ENCODE measurements at places on chromosomes 4 and X.

GRCh38 chrX:143570782-143571181 lies 53.5 kb upstream of the SPANXN3 start:
- no peak for DNase-seq

- DNase-seq = no peak
Observed at GRCh38 chrX:130282151-130282550, 13.5 kb upstream of the ZNF280C start.

DNA sequence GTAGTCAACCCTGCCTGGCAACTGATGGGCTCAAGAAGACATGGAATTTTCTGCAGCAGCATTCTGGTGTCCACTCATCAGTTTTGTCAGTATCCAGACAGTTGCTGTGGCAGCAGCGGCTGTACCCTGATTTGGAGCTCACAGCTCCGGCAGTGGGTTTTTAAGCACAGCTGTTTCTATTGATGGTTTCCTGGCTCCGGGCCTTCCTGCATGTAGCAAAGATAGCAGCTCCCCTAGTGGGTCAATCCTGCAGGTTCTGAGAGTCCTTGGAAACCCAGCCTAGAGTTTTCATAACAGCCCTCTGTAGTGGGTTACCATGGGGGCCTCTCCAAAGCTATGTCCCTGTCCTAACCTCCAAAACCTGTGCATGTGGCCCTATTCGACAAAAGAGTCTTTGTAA lies 84.0 kb upstream of the ATP6AP2 start:
- DNase-seq = no peak

GRCh38 chr4:74649193-74649592 lies 145.1 kb downstream of the BTC start:
- no peak for DNase-seq

DNA sequence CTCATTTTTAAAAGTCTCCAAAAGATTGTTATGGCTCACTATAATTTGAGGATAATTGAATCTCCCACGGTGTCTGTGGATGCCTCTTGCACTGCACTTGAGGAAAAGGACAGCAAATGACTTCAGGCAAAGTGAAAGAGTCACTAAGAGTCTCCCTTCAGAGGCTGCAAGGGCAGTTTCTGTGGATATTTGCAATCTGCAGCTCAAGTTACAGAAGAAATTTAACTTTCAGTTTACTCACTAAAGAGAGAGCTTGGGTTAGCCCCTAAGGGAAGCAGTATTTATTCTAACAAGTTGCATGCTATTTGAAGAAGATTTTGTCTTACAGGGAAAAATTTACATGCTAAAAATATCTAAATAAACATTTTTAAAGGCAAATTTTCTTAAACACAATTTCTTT lies 912.0 kb upstream of the TENM3 start:
- DNase-seq = no peak

DNA sequence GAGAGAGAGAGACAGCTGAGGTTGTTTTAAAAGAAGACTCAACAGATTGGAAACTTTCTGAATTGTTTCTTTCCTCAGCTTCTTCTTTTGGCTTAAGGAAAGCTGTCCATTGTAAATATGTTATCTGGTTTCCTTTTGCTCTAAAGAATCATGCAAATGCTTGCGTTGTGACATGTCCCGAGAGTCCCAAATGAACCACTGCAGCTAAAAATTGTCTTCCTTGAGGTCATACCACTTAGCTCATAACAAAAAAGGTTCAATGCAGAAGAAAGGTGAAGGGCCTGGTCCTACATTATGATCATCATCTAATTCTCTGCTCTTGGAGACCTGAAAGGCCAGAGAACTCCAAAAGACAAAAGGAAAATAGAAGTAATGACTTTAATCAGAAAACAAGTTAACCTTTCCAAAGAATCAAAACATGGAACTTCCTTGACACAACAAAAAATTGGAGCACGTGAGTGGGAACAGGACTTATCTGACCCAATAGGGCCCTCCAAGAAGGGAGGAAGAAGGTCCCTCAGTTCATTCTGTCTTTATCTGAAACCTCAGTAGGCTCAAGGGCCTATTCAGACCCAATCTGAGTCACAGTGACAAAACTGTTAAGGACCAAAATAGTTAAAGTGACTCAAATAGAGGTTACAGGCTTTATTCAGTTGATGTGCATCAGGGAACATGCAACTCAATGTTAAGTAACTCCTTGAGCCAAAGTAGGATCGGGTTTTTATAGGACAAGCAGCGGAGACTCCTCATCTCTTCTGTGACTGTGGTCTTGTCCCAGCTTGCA lies 14.7 kb upstream of the VSIG1 start:
- no peak for DNase-seq

GRCh38 chr4:137156807-137157206 lies 375.5 kb downstream of the PCDH18 start:
- no peak for DNase-seq

- no peak for DNase-seq
Observed at GRCh38 chr4:156888762-156889161, 82.8 kb downstream of the PDGFC start.

DNA sequence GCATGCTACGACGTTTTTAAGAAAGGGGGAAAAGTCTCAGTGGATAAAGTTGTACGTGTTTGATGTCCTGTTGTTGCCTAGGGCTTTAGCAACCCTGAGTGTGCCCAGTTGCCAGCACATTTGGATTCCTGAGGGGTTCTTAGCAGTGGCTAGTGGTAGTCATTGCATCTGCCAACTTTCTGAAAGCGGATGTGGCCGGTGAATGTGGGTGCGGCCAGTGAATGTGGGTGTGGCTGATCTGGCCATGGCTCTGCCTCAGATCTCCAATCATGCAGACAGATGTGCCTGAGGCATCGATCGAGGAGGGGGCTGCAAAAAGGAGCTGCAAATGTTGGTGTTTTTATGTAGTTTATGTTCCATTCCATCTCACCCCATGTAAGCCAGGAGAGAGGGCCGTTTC lies 41.5 kb upstream of the FAT1 start:
- DNase-seq = no peak

- no peak for DNase-seq
Observed at GRCh38 chr4:55615008-55615407, 21.1 kb downstream of the NMU start.

DNA sequence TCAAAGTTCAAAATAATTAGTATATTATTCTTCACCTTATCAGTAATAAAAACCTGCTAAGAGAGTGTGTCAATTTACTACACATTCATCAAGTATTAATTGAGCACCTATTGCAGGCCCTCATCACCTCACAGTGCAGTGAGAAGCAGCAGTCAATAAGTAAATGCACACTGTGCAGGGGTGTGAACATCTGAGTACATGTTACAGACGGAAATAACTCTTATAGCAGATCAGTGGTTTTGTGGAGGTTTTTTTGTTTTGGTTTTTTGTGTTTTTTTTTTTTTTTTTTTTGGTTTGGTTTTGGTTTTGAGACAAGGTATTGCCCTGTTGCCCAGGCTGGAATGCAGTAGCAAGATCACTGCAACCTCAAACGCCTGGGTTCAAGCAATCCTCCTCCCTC lies 20.3 kb downstream of the KLF3 start:
- no peak for DNase-seq

GRCh38 chr4:148089624-148090023 lies 352.6 kb downstream of the NR3C2 start:
- DNase-seq = no peak

DNA sequence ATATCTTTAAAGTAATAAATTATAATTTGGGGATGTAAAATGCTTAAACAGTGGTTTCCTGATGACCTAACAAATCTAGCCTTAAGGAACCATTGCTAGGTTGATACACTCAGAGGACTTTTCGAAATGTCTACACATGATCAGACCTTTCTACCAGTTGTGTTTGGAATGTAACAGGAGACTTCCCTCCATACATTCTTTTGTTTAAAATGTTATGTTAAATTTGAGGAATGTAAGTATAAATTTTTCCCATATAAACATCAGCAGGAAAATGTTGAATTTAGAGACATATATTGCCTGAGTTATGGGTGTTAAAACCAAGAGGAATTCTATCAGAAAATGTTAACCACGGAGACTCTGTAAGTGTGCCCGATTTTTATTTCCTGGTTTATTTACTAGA lies 190.6 kb upstream of the SPRY1 start:
- no peak for DNase-seq

DNA sequence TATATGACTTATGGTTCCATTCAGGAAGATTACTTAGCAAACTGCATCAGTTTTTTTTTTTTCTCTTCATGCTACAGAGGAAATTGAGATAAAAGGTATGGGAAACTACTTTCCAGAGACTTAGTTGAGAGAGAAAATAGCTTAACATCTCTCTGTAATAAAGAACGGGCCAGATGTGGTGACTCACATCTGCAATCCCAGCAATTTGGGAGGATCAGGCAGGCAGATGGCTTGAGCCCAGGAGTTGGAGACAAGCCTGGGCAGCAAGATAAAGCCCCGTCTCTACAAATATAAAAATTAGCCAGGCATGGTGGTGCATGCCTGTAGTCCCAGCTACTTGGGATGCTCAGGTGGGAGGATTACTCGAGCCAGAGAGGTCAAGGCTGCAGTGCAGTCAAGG lies 271.2 kb upstream of the TENM3 start:
- no peak for DNase-seq

- DNase-seq = no peak
Observed at GRCh38 chr4:86106475-86106874, 253.4 kb downstream of the MAPK10 start.

- DNase-seq = no peak
Observed at GRCh38 chrX:115564243-115564642, 3.3 kb downstream of the PLS3 start.

- DNase-seq = no peak
Observed at GRCh38 chr4:114015444-114015899, 36.0 kb upstream of the ARSJ start.

GRCh38 chr4:38347251-38347650 lies 316.7 kb upstream of the KLF3 start:
- DNase-seq = no peak

DNA sequence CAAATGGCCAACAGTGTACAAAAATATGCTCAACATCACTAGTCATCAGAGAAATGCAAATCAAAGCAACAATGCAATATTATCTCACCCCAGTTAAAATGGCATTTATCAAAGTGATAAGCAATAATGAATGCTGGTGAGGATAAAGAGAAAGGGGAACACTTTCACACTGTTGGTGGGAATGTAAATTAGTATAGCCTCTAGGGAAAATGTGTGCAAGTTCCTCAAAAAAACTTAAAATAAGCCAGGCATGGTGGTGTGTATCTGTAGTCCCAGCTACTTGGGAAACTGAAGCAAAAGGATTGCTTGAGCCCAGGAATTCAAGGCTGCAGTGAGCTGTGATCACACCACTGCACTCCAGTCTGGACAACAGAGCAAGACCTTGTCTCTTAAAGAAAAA lies 572.1 kb downstream of the NLGN4X start:
- DNase-seq = no peak

- DNase-seq = no peak
Observed at GRCh38 chr4:159178979-159179969, 76.4 kb downstream of the RAPGEF2 start.

DNA sequence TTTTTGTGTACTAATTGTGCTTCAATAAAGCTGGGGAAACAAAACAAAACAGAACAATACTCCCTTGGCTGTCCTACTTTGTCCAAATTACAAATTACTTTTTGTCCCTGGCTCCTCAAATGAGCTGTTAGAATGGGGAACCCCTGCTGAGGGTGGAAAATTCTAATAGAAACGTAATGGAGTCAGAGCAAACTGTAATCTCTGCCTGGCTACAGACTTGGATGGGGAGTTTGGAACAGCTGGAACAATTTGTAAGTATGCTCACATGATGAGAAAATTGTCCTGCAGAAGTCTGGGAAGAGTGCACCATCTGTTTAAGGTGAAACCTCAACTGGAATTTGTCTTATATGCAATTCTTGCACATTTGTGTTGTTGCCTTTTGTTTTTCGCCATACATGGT lies 364.4 kb upstream of the CLNK start:
- DNase-seq = no peak

- no peak for DNase-seq
Observed at GRCh38 chr4:37994569-37994968, 34.4 kb downstream of the PTTG2 start.

DNA sequence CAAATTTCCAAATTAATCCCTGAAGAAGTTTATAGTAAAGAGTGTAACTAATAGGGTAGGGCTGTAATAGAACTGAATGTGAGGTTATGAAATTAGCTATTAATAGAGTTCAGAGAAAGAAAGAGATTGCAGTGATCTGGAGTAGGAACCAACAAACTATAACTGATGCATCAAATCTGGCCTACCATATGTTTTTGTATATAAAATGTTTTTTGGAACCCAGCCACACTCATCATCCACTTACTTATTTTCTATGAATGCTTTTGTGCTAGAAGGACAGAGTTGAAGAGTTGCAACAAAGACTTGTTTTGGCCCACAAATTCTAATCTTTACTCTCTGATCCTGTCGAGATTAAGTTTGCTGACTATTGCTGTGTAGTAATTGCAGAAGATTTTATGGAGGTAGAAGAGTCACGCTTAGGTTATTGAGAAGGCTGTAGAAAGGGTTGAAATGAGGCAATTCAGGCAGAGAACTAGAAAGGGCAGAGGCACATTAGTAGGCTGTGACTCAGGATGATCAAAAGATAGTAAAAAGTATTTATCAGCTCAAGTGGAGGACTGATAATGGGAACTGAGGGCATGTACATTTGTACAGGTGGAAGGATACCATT lies 298.7 kb upstream of the EMCN start:
- DNase-seq = no peak

DNA sequence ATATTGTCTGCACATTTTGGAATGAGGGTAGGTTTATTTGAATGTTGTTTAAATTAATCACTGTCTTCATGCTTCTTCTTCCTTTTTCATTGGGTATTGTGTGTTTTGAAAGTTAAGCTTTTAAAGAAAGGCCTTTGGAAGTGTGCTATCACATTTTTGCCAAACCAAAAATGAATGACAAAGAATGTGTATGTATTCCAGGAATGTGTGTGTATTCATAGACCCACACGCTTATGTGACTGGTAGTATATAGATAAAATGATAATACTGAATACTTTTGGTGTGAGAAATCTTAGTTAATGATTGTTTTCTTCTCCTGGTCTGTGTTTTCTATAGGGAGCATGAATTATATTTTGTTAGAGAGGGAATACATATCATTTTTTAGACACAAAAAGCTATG lies 404.4 kb downstream of the TLL1 start:
- no peak for DNase-seq

GRCh38 chr4:21749924-21750323 lies 198.6 kb downstream of the KCNIP4 start:
- no peak for DNase-seq

DNA sequence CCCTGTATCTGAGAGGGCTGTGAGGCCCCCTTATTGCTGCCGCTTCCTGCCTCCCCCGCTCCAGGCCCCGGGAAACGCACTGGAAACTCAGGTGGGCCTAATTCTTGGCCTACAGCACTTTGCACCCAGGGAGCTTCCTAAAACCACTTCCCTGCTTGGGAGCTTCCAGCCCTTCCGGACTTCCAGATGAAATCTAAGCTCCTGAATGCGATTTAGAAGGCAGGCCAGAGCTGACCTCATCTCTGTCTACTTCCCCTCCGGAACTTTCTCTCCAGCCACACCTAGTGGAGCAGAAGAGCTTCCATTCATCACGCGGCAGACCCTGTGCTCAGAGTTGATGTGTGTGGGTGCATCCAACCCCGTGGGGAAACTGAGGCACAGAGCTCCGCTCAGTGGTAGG lies 84.2 kb downstream of the SORCS2 start:
- no peak for DNase-seq

All from stimulated activated naive CD4-positive, alpha-beta T cell (primary cell).